ENCODE measurements at places on chromosomes 5 and 9.

DNA sequence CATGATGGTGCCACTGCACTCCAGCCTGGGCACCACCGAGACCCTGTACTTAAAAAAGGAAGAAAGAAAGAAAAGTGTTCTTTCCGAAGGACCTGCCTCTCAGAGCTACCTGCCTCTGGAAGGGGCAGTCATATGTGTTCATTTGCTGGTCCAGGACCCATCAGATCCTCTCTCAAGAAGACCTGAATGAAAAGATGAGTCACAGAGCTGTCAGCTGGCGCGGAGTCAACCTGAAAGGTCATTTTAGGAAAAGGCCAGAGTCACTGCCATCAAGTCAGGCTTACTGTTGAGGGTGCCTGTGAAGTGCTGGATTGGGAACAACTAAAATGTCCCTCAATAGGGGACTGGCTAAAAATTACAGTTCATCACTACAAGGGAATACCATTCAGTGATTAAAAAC lies 14.9 kb upstream of the HRH2 start:
- DNase-seq, result no peak

- no peak for DNase-seq
Observed at GRCh38 chr5:149247726-149248125, 23.9 kb upstream of the AFAP1L1 start.

- DNase-seq, result no peak
Observed at GRCh38 chr9:36486329-36486932, 86.3 kb upstream of the MELK start.

- no peak for DNase-seq
Observed at GRCh38 chr9:20284601-20285289, 337.6 kb downstream of the MLLT3 start.
